ENCODE measurements at places on chromosomes 1 and 21. TPM values are rescaled to one million over a fixed set of nuclear protein-coding genes. Genes with fewer than 3 reads are reported as not detected.

The CNKSR1 gene
- total RNA-seq, result not detected

The NUP210L gene
- total RNA-seq, result not detected

DNA sequence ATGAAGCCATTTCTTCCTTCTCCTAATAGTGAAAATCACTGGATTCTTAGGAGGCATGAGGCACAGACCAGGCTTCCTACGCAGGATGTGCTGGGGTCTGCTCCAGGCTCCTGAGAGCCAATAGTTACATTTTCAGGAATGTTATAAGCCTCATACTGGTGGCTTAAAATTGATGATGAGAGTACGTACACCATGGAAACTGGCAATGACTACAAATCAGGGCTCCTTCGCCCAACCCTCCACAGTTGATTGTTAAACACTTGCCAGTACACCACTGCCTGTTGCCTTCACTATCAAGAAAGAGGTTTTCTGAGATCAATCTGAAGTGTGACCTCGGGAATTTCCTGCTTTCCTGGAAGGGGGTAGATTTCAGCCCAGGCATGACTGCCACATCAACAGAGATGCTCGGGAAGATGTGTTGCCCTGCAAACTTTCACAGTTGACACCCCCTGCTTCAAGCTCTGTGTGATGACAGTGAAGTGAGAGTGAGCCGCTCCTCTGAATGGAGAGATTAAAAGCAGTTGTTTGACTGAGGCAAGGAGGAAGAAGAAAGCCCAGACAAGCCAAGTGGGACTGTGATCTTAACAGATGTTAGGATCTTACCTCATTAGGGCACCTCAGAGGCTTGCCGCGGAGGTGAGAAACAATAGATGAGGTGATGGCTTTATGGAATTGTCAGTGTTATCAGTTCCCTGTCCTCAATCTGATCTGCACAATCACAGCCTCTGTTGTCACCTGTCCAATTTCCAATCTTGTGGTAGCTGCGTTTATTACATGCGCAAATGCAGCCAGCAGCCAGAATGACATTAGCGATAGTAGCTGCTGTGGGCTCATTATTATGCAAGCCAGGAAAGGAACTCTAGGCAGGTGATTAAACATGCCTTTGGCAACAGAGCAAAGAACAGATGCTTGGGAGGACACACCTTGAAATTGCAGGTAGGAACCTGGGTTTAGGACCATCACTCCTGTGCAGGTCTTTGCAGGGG is 277.3 kb downstream of the KAZN start:
- DNase-seq, result no peak

GRCh38 chr21:42971897-42972275 is 2.5 kb upstream of the PKNOX1 start:
- DNase-seq, result no peak

DNA sequence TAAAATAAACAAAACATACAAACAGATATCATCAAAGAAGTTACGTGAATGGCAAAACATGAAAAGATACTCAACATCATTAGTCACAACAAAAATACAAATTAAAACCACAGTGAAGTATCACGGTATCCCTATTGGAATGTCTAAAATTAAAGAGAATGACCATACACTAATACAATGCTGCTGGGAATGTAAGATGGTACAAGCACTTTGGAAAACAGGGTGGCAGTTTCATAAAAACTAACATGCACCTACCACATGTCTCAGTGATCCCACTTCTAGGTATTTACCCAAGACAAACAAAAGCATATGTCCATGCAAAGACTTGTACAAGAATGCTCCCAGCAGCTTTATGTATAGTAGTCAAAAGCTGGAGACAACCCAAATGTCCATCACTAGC is 69.1 kb downstream of the HSF2BP start:
- peak; percentile 57 for DNase-seq

- DNase-seq, result no peak
These were observed 8.5 kb downstream of the GNG12 start for GRCh38 chr1:67824766-67825165.

DNA sequence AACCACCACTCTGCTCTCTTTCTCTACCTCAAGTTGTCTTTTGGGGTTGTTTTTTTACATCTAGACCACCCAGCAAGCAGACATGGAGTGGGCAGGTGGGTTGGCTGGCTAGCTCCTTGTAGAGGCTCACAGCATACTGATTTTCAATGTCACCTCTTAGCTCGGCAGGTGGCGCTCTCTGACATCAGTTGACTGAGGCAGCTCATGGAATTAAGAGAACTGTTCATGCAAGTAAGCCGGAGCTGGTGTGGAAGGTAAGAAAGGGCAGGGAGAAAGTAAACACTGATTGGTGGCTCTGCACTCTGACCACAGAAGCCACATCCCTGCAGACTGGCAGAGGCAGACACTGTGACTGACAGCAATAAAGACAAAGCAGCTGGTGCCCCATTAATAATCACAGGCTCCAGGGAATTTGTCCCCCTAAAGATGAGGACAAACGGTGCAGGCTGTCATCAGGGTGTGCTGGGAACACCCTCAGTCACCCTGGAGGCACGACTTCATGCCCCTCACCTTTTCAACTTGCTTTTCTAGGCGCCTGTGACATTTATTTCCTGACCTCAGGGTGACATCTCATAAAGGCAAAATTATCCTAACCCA is 226.8 kb downstream of the LMX1A start:
- DNase-seq, result peak; percentile 63

DNA sequence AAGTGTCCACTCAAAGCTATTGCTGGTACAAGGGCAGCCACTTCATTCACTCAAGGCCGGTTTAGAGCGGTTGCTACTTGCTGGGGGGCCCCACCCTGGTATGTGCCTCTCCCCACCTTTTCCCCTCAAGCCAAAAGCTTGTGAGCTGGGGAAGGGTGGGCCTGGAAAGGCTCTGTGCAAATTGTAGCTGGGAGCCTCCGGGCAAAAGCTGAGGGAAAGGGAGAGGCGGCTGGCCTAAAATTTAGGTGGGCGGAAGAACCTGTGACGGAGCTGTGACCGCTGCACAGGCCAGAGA is 306 bp upstream of the SH3D21 start:
- DNase-seq, result no peak

DNA sequence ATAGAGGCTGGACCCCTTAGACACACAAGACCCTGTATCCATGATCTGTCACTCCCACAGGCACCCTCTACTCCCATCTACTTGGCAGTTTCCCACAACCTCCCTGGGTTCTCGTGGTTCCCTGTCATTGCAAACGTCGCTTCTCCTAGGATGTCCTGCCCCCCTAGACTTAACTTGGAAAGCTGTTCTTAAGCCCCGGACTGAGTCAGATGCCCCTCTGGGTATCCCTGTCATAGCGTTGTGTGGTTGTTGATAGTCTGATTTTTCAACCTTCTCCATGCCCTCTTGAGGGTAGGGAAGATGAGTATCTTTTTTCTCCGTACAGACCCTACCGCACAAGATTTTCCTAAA is 11.8 kb downstream of the RCC1 start:
- DNase-seq, result peak; percentile 59

- no peak for DNase-seq
These were observed 24.5 kb downstream of the TP73 start for GRCh38 chr1:3676581-3677470.

The IFNLR1 gene
- not detected for total RNA-seq

DNA sequence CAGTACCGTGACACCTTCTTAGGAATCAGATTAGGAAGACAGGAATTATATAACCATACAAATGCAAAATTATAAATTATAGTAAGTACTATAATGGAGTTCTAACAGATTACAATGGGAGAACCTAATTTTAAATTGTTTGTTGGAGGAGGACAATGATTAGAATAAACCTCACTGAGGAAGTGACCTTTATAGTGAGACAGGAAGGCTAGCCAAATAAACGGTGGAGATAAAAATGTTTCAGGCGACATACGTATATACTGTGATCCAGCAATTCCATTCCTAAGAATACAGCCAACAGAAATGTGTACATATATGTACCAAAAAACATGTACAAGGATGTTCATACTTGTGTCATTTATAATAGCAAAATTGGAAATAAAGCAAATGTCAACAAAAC is 15.2 kb downstream of the SYNJ1 start:
- no peak for DNase-seq

The CTSK gene
- 101 TPM for total RNA-seq

The SPRR2D gene
- total RNA-seq, result not detected

The L1TD1 gene
- total RNA-seq, result 0.11 TPM

DNA sequence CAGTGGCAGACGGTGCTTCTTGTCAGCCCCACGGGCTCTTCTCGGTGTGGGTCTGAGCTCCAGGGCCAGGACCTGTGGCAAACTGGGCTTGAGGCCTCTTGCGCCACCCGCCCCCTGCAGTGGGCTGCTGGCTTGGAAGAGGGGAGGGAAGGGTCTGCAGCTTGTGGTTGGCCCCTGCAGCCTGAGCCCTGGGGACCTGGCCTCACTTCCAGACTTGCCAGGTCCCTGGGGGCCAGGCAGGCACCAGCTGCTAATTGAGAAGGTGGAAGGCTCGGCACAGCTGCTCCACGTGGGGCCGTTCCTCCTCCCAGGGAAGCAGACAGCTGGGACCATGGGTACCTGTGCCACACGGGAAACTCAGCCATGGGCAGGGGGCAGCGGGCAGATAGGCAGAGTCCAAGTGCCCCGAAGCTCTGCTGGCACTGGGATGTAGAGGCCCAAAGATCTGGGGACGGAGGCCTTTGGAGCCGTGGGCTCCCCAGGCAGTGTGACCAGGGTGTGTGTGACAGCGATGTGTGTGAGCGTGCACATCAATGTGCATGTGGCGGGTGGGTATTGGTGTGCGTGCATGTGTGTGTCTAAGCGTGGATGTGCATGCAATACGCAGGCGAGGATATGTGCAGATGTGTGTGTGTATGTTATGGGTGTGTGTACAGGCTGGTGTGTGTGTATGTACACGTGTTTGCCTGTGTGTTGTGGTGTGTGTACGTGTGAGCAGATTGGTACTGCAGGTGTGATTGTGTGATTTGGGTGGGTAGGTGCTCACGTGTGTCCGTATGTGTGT is 39.3 kb downstream of the TP73 start:
- DNase-seq, result no peak

DNA sequence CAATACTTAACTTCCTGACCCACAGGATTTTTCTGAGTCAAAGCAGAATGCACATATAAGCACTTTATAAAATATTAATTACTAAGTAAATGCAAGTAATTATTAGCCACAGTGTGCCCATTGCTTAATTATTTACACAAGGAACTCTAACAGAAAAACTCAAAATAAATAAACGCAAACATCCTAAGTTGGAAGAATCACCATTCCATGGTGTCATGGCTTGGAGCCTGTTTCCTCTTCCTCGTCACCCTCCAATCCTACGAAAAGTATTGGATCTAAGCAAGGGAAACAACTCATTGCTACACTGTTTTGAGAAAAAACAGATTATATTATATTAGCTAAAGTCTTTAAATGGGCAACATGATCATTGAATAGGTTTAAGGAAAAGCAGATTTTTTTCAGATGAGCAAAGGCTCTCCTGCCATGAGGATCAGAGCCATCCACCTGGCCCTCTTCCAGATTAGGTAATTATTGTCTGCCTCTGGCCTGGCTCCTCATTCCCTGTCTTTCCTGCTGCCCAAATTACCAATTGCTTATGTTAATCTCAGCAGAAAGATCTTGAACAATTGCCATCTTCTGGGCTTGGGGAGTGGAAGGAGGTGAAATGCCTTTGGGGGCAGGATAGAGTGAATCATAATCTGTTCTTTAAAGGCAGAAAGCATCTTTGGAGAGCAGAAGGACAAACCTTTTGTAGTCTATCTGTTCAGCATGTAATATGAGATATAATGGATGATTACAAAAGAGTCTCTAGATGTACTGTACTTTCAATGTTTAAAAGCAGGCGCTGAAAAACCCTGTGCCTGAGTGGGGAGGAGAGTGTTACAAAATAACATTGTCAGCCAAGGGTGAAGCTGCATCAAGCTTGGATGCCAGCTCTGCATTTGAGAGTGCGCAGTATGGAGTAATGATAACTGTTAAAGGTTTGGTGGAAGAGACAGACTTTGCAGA is 121.2 kb downstream of the DUSP10 start:
- peak; percentile 50 for DNase-seq

The HLX gene
- 14.0 TPM for total RNA-seq

The KLF17 gene
- 0.11 TPM for total RNA-seq

The KPRP gene
- 0.22 TPM for total RNA-seq

DNA sequence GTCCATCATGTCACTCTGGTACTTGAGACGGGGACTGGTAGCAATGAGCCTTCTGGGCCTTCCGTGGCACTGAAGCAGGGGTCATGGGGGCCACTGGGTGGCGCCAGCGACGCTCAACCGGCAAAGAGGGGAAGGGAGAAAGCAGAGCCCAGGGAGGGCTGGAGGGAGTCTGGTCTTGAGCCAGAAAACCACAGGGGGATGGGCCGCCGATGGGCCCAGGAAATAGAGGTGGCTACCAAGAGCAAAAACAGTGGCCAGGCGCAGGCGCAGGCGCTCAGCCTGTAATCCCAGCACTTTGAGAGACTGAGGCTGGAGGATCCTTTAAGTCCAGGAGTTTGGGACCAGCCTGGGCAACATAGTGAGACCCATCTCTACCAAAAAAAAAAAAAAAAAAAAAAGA is 21.8 kb downstream of the EXOC8 start:
- peak; percentile 51 for DNase-seq
